AG04450 (cell line): ENCODE measurements at places on chromosomes 13 and 19.

- DNase-seq, result no peak
These were observed 1.3 kb downstream of the POU4F1 start for GRCh38 chr13:78601874-78602560.

- no peak for DNase-seq
These were observed 365.7 kb upstream of the KLHL1 start for GRCh38 chr13:70473907-70474306.

- no peak for DNase-seq
These were observed 4.8 kb downstream of the KMT5C start for GRCh38 chr19:55344444-55344843.

GRCh38 chr13:95199896-95200295, 101.4 kb downstream of the ABCC4 start:
- no peak for DNase-seq

DNA sequence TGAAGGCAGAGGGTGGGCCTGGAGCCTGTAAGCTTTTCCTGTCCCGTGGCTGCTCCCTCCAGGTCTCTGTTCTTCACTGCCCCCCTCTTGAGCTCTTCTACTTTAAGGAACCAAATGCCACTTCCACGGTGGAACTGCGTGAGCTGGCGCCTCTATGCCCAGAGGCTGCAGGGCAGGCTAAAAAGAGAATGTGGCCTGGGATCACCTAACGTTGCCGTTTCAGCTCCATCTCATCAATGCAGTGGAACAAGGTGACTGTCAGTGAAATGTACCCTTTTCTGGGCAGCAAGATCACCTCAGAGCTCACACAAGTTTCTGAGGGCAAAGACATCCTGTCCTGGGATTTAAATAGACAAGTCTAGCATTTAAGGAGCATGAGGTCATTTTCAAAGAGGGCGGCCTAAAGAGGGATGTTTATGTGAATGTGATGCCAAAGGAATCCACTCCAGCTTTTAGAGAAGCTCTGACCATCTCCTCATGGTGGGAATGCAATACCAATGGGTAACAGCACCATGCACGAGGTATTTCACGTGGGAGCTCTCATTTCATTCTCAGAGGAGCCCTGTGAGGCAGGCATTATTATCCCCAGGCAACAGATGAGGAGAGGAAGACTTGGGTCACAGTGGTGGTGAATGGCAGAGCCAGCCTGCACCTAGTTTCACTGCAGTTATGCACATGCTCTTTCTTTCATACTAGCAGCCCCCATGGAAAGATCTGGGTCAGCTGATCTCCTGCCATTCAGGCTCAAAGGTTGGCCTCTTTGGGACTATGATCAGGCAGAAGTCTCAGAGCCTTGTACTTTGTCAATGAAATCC, 39.3 kb downstream of the RGCC start:
- DNase-seq, result peak; percentile 80

- DNase-seq, result peak; percentile 59
These were observed 3.9 kb upstream of the GSK3A start for GRCh38 chr19:42246143-42246921.

DNA sequence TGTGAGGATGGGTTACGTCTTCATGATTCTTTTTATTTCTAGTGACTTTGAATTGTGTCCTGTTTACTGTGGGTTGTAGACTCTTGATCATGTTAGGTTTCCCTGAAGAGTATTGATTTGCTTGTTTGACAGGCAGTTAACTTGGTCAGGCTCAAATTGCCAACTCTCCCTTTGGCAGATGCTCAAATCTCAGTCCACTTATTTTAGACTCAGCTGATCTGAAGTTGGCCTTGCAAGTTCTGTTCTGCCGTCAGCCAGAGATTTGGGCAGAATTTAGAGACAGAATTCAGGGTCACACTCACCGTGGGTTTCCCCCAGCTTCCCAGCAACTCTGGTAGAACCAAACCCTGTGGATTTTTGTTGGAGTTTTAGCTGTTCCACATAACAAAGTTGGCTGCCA, 71.6 kb upstream of the TEX29 start:
- DNase-seq, result no peak

GRCh38 chr19:50410109-50410508, 8.6 kb upstream of the SPIB start:
- no peak for DNase-seq

DNA sequence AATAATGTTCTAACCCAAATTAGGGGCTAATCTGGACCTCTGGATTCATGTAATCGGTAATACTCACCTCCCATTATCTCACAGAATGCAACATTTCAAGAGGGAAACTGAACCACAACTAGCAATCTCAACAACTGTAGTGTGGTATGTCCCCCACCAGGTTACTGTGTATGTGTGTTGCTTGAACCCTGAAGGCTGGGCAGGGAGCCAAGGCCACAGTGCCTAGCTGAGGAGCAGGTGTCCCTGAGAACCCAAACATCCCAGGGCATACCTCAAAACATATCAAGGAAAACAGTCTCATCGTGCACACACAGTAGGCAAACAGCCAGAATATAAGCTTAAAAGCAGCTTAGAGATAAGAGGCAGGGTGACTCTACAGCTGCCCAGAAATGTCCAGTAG, 20.5 kb upstream of the NEK3 start:
- DNase-seq, result no peak
